Ecto neural progenitor cell (in vitro differentiated cells): ENCODE measurements at places on chromosomes 2 and 18.

DNA sequence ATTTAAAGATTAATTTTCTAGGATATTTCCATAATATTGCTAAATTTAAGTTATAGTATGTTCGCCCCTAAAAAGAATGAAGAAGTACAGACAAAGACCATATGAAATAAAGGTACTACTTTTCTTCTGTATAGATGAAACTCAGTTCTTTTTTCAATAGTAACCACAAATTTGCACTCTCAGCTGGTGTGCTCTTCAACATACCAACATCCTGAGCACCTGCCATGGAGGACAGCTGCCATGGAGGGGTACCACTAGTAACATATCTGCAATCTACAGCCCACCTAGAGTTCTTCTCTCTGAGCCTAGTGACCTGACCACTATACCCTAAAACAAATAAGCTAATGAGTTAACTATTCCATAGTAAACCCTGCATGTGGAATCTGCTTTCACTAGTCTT lies 36.8 kb upstream of the ERCC3 start:
- no peak for DNase-seq

DNA sequence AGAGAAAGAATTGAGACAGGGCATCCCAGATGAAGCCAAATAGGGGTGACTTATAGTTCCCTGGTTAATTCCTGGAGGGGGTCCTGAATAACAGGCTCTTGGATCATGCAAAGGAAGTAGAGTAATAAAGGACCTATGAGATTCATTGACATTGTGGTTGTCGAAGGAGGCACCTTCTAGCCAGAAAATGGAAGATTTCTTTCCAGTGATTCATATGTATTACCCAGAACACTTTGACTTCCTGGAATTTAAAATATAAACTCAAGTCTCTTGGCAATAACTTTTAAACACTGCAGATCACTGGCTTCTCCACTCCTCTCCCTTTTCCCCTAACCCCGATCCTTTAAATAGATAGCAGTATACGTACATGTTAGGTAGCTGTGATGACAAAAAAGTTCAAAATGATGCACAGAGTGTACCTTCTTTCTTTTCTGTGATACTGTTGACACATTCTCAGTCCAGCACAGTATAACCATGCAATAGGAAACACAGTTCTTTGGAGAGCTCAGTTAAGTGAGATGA lies 211.8 kb downstream of the LTBP1 start:
- DNase-seq = no peak

GRCh38 chr18:35641467-35641866 lies 59.9 kb downstream of the GALNT1 start:
- no peak for DNase-seq

- DNase-seq = peak; percentile 59
These were observed 147.8 kb upstream of the ERBB4 start for GRCh38 chr2:212686285-212686895.

DNA sequence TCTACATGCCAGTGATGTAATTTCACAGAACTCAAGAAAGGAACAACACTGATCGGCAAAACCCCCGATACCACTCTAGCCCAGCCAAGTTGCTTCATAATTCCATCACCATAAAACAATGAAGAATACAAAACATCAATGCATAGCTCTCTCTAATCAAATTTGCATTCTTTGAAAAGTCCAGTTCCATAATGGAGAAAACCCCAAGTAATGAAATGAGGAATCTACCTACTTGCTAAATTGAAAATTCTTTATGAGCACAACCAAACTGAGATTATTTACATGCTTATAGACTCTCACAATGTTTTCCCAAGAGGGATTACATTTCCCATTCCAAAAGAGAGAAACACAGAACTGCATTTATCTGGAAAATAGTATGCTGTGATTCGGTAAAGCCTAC lies 186.5 kb downstream of the NR4A2 start:
- no peak for DNase-seq

DNA sequence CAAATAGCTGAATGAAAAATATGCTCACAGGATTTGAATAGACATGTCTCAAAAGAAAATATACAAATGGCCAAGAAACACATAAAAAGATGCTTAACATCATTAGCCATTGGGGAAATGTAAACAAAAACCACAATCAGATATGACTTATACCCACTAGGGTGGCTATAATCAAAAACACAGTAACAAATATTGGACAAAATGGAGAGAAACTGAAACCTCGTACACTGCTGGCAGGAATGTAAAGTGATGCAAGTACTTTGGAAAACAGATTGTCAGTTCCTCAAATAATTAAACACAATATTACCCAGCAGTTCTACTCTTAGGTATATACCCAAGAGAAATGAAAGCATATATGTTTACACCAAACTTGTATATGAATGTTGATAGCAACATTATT lies 213.0 kb downstream of the PHLPP1 start:
- DNase-seq = no peak

DNA sequence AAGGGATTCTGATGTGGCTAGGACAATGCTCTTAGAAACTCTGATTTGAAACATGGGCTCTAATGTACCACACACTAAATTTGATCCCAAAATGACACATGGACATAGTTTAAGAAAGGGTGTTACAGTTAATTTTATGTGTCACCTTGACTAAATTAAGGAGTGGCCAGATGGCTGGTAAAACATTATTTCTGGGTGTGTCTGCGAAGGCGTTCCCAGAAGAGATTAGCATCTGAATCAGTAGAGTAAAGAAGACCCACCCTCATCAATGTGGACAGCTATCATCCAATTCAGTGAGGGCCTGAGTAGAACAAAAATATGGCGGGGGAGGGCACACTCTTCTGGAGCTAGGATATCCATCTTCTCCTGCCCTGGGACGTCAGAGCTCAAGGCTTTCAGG lies 283.1 kb upstream of the CHAC2 start:
- DNase-seq = no peak

DNA sequence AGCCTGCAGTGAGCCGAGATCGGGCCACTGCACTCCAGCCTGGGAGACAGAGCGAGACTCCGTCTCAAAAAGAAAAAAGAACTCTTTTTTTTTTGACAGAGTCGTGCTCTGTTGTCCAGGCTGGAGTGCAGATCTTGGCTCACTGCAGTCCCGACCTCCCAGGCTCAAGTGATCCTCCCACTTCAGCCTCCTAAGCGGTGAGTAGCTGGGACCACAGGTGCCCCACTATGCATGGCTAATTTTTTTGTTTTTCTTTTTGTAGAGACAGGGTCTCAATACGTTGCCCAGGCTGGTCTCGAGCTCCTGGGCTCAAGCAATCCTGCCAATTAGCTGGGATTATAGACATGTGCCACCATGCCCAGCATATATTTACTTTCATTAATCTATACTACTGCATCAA lies 12.5 kb upstream of the INO80D start:
- DNase-seq = no peak

DNA sequence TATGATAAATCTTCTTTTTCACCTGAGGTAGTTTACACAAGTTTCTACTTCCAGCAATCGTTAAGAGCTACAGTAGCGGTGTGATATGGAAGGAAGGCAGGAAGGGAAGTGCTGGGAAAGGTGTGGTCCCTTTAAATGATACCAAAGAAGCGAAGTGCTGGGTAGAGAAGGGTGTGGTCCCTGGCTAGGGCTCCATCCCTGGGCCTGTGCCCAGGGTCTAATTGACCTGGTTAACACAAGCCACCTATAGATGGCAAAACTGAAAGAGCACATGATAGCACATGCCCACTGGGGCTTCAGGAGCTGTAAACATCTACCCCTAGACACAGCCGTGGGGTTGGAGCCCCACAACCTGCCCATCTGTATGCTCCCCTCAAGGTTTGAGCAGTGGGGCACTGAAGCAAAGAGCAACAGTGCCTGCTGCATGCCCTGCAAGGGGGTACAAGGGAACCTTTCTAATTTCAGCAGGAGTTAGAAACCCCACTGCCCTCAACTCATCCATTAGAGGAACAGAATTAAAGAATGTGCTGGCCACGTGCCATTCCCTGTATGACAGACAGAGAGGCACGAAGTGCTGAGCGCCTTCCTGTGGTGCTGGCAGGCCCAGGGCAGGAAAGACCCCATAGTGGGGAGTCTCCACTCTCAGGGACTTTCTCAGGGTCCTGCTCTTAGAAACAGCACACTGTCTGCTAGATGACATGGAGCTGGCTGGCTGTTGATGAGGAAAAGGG lies 153.1 kb upstream of the LMAN1 start:
- DNase-seq = no peak

DNA sequence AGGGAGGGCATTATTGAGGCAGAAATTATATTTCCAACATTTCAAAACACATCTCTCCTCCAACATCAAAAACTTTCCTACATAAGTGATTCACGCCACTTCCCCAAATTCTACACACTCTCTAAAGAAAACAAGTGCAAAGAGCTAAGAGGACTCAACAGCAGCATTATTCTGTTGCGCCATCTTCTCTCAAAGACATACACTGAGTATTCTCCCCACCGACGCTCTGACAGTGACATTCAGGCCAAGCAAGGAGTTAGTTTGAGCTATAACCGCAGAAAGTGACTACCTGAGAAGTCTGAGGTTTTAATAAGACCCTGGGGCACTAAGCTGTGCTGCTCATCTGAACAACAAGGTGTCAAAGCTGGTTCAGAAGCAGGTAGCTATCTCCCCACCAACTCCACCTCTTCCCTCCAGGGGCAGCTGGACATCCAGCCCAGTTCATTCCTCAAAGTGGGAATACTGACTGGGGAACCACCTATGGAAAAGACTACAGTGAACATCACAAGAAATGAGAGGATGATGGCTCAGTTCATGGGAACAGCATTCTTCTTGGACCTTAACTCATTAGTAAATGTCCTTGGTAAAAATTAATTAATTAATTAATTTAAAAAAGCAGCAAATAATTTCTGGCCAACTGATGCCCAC lies 309.5 kb upstream of the CCDC68 start:
- no peak for DNase-seq

GRCh38 chr18:76233876-76234675 lies 261.0 kb downstream of the ZNF516 start:
- no peak for DNase-seq

GRCh38 chr2:139790807-139791752 lies 1010.9 kb upstream of the NXPH2 start:
- no peak for DNase-seq

- no peak for DNase-seq
These were observed 38.3 kb downstream of the ZNF532 start for GRCh38 chr18:58902961-58903360.

- peak; percentile 41 for DNase-seq
These were observed 206.0 kb downstream of the HDAC4 start for GRCh38 chr2:239194731-239195317.

DNA sequence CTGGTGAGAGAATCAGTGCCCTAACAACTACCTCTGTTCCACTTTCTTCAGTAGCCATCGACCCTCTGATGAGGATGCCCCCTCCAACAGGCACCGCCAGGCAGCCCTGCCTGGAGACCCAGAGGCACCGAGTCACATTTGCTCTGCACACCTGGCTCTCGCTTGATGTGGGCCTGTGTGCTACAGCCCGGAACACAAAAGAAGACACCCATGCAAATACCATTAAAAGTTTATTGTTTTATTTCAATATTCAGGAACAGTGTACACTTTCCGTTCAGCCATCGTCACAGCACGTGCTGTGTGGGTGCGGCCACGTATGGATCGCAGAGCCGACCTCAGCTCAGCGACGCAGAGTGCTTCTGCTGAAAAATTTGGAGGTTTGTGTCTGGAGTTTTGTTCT lies 154.0 kb downstream of the MBP start:
- DNase-seq = no peak

DNA sequence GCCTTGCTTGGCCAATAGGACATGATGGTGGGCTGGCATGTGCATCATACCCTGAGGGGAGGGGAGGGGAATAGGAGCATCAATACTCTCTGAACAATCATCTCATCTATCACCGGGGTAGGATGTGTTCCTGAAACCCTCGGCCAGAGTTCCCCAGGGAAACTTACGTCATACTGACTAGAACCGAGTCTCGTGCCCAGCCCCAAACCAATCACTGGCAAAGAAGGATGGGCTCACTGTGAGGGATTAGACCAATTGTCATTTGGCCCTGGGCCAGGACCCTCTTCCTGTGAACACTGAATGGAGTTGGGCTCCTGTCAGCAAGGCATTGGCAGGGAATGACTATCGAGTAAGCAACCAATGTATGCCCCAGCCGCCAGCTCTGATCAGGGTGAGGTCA lies 261.5 kb downstream of the MYCN start:
- DNase-seq = no peak

DNA sequence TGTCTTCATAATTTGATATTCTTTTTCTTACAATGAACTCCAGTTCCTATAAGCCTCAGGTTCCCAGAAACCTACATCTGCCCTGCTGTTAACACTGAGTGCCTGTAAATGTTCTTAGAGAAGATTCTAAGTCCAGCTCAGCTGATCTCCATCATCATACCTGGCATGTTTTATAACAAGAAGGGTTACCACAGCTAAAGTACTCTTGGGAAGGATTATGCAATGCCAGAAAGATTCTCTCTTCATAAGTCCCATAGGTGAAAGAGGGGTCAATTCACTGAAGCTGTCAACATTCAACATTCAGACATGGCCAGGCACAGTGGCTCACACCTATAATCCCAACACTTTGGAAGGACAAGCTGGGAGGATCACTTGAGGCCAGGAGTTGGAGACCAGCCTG lies 31.3 kb upstream of the PTPN4 start:
- DNase-seq = no peak

- DNase-seq = no peak
These were observed 59.2 kb downstream of the CCDC141 start for GRCh38 chr2:178990533-178991241.

- DNase-seq = no peak
These were observed 17.9 kb downstream of the LCT start for GRCh38 chr2:135818937-135819610.

- DNase-seq = no peak
These were observed 18.9 kb downstream of the ASB1 start for GRCh38 chr2:238445409-238446190.

- DNase-seq = no peak
These were observed 1.0 kb upstream of the HJURP start for GRCh38 chr2:233855345-233855744.

DNA sequence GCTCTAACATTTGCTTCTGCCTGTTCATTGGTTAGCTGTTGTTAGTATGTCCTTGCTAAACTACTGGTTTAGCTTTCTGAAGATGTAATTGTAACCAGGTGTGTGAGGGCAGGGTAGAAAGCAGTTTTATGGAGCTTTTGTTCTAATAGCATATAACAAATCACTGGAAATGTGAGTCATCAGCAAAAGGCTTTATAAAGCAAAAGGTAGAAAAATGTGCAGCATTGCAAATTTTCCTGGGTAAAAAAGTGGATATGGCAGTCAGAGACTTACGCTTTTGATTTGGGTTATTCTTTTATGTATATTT lies 85.3 kb downstream of the ZNF407 start:
- DNase-seq = no peak

DNA sequence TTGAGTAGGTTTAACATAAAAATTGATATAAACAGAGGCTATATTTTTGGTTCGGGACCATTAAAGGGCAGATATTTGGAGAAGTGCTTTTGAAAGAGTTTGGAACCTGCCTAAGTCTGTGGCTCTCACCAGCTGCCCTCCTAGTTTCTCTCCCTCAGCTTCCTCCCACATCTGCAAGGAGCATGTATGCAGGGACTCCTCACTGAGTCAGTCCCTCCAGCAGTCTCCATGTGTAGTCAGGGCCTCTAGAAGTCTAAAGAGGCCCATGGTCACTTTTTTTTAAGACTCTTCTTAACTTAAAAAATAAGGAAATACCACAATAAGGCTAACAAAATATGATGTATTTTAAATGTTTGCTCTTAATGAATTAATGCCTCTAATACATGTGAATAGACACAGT lies 220.0 kb upstream of the TANK start:
- no peak for DNase-seq
